ENCODE measurements at places on chromosomes 12 and 14. TPM values are rescaled to one million over a fixed set of nuclear protein-coding genes. Genes with fewer than 3 reads are reported as not detected.
A peak's percentile ranks its signal among the peaks of the same experiment; 100 is the strongest.

Gene VWF
- 82.7 TPM for total RNA-seq

Gene GALNT16
- 8.3 TPM for total RNA-seq

- no peak overlapping the region for H3K4me3 ChIP-seq
- H3K27ac ChIP-seq = peak overlapping the region; percentile 46
- peaks cover 6% of the 10 kb centered on the region for H3K4me1 ChIP-seq
- DNase-seq = no peak
- no peaks in the 10 kb centered on the region for H3K27me3 ChIP-seq
- no peaks in the 10 kb centered on the region for H3K36me3 ChIP-seq
Measured at GRCh38 chr12:110246636-110247339, 34.3 kb upstream of the ATP2A2 start.

DNA sequence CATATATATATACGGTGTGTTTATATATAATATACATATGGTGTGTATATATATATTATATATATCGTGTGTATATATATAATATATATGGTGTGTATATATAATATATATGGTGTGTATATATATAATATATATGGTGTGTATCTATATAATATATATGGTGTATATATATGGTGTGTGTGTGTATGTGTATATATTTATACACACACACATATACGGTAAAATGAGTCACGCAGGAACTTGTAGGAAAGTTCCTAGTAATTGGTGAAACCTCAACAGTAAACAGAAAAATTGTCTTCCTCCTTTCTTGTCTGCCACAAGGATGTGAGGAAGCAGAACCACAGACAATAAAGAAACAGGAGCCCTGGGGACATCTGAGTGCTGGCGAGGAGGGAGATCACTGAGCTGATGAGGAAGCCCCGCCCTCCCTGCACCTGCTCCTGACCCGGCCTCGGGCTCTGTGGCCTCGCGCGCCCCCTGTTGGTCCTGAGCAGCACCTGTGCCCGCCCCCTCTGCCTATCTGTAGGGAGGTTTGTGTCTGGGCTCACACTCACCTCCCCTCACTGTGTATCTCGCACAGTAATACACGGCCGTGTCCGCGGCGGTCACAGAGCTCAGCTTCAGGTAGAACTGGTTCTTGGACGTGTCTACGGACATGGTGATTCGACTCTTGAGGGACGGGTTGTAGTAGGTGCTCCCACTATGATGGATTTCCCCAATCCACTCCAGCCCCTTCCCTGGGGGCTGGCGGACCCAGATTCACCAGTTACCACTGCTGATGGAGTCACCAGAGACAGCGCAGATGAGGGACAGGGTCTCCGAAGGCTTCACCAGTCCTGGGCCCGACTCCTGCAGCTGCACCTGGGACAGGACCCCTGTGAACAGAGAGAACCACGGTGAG, 1079.4 kb downstream of the TMEM121 start:
- no peak overlapping the region for H3K4me3 ChIP-seq
- DNase-seq = no peak
- no peaks in the 10 kb centered on the region for H3K27me3 ChIP-seq
- no peaks in the 10 kb centered on the region for H3K36me3 ChIP-seq
- no peak overlapping the region for H3K27ac ChIP-seq
- H3K4me1 ChIP-seq = no peaks in the 10 kb centered on the region

GRCh38 chr14:93047661-93048060, 68.1 kb downstream of the ITPK1 start:
- H3K4me3 ChIP-seq = no peak overlapping the region
- no peaks in the 10 kb centered on the region for H3K36me3 ChIP-seq
- peak overlapping the region; percentile 9 for H3K27ac ChIP-seq

Gene C14orf39
- 0.30 TPM for total RNA-seq

- no peak overlapping the region for H3K27ac ChIP-seq
- no peaks in the 10 kb centered on the region for H3K27me3 ChIP-seq
- no peak for DNase-seq
- no peaks in the 10 kb centered on the region for H3K4me1 ChIP-seq
Measured at GRCh38 chr12:132624910-132625630, 6.5 kb downstream of the P2RX2 start.

Gene PRORP
- 31.2 TPM for total RNA-seq

GRCh38 chr12:67452119-67452805, 183.1 kb downstream of the CAND1 start:
- H3K4me1 ChIP-seq = peaks cover 14% of the 10 kb centered on the region
- no peak for DNase-seq
- H3K27ac ChIP-seq = no peak overlapping the region

- H3K4me1 ChIP-seq = peaks cover 22% of the 10 kb centered on the region
- peak overlapping the region; percentile 82 for H3K27ac ChIP-seq
- DNase-seq = no peak
- no peaks in the 10 kb centered on the region for H3K27me3 ChIP-seq
- no peaks in the 10 kb centered on the region for H3K36me3 ChIP-seq
Measured at GRCh38 chr14:61151251-61151650, 129.9 kb downstream of the TMEM30B start.

Gene PLEK2
- 0.39 TPM for total RNA-seq
